Kidney glomerular epithelial cell (primary cell): ENCODE measurements at places on chromosomes 12 and 14.

GRCh38 chr12:94650143-94651056 lies at the start of gene TMCC3:
Gene TMCC3 (minus strand): TSS chr12:94650557. CDS start chr12:94650430, 127 bp downstream.
- DNase-seq: no peak

- DNase-seq: peak; percentile 41
These were observed 33.9 kb downstream of the BHLHE41 start for GRCh38 chr12:26090836-26091510.

GRCh38 chr14:92632546-92633273 lies 115.7 kb downstream of the LGMN start:
- DNase-seq: no peak

GRCh38 chr14:20657216-20658211 lies 16.0 kb upstream of the OR6S1 start:
- no peak for DNase-seq

DNA sequence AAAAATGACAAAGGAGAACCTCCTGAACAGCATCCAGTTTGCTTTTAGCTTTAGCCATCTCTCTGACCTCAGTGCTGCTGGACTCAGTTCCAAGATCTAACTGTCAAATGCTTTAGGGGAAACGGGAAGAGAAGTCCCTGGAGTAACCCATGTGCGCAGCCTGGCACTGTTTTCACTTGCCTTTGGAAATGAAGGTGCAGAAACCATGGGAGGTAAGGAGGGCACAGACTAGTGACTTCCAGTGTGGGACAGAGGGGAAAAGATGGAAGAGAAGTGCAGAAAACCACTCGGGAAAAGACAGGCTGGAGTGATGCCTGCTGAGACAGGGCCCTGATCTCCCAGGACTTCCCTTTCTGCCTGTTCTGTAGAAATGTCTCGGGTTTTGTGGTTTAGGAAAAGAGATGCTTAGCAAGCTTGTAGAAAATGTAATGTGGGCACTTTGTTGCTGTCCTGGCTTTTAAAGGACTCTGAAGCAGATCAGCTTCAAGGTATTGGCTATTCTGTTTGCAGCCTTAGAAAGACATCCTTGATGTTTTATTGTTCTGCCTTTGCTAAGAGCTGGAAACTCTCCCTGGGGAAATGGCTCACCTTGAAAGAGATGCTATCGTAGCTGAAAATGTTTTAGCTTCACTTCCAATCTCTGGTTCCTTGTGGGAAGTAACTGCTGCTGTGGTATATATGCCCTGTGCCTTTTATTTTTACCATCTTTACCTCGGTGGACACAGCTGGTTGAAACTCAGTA lies 124.6 kb upstream of the HIF1A start:
- no peak for DNase-seq

DNA sequence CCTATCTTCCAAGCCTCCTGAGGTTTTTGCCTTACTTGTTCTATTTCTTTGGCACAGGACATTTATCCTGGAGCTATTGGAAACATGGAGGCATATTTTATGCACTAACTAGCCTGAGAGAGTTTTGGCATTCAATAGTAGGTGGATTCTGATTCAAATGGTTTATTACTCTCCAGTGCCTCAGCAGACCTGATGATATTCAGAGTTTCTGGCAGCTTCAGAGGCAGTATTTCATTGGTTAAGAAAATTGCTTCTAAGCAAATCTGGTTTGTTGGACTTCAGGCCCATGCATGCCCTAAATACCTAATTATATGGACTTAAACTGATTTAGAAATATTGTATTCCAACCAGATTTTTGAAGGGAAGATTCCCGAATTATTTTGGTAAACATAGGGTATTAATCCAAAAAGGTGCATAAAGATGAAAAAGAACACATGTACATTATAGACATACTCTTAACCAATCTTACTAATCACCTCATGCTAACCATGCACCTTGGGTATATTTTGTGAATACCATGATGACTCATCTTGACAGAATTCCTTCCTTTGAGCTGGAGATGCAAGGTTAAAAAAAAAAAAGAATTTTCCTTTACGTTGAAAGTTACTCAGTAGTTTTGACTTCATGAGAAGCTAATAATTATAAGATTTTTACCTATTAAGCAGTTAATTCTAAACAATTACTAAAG lies 44.3 kb upstream of the KTN1 start:
- DNase-seq: no peak

GRCh38 chr12:25236626-25237025 lies 14.1 kb downstream of the KRAS start:
- DNase-seq: no peak

DNA sequence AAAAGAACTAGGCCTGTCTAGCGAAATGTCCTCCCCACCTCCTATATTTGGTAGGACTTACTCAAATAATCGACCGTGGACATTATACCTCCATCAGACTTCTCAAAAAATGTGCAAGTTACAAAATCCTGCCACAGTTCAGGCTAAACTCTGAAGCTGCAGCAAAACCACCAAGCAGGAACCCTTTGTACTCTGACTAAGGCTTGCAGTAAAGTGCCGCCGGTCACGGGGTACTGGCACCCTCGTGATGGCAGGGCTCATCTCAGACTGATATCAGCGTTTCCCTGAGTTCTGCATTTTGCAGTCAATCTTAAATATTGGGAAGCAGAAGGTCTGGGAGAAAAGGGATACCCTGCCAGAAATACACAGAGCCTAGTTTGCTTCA lies 17.1 kb downstream of the SLC11A2 start:
- DNase-seq: no peak

GRCh38 chr12:41970744-41971143 lies 173.9 kb downstream of the GXYLT1 start:
- no peak for DNase-seq

GRCh38 chr14:94024549-94024948 lies 1.6 kb upstream of the OTUB2 start:
- no peak for DNase-seq

GRCh38 chr14:99756796-99757195 lies 36.4 kb upstream of the EML1 start:
- no peak for DNase-seq

GRCh38 chr14:73757381-73757780 lies 43.2 kb upstream of the PNMA1 start:
- no peak for DNase-seq

GRCh38 chr12:57754411-57755193 lies at the start of gene MARCHF9:
Gene MARCHF9 (plus strand): TSS chr12:57755103. CDS start chr12:57755529, 426 bp downstream.
- peak; percentile 54 for DNase-seq

DNA sequence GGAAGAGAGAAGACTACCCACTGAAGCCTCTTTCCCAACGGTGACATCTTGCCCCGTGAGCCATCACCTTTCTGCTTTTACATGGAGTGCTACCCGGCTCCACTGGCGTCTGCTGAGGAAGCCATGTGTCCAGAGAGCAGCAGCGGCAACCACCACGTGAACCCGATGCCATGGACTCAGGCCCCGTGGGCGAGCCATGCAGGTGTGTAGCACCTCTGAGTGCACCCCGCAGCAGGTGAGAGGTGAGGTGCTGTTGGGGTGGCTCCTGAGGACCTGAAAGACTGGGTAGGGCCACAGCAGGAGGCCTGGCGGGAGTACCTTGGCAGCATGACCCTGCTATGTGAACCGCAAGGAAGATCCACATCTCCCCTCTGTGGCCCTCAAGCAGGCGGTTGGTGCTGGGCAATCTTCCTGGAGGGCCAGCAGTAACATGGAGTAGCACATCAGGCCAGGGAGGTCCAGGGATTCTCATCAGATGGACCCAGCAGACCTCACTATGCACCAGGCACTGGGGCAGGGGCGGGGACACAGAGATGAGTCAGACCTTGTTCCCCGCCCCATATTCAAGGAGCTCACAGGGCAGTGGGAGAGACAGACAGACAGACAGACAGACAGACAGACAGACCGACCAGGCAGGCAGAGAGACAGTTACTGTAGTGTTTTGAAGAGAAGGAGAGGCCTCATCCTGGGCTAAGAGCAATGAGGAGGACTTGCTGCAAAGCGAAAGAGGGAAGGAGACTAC lies 129.6 kb downstream of the PAPOLA start:
- no peak for DNase-seq

- no peak for DNase-seq
These were observed 35.8 kb upstream of the GALNT9 start for GRCh38 chr12:132365226-132365625.

DNA sequence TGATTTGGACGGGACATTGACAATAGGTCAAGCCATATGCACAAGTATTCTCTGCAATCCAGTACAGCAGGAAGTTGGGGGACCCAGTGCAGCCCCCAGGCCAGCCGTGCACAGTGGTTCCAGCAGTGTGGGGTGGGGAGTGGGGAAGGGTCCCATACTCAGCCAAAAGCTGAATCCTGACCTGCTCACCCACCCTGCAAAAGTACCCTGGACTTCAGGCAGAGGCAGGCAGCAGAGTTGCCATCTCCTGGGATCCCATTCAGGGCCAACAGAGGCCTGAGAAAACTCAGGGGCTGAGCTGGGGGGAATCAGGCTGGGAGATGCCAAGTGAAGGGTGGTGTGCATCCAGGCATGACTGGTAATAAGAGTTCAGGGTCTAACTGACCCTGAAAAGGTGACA lies 83.9 kb downstream of the ALG10 start:
- no peak for DNase-seq

DNA sequence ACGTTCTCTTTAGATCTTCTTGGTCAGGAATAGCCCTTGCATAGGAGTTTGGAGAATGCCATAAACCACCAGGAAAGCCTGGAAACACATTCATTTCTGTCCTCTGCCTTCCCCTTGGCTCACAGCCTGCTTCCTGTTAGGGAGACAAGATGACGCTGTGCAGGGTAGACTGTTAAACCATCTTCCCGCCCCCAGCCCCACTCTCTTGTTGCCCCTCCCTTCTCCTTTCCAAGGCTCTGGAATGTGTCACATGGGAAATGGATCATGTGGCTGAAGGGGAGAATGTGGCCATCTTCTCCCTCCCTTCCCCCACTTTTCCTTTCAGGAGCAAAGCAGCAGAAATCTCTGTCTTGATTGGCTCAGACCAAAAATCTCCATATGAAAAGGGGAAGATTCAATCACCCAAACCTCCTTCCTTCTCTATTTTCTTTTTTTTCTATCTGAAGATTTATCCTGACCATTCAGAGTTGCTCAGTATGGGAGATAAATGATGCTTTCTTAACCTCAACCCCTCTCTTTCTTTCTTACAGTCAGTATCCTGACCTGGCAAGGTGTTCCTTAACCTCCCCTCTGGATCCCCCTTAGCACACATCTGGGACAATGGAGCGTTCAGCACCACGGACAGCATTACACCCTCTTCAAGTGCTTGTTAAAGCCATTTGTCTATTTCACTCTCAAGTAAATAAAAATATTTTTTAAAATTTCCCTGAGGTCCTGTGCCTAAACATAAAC lies 11.4 kb downstream of the GPR19 start:
- DNase-seq: peak; percentile 8

- DNase-seq: peak; percentile 18
These were observed 15.7 kb downstream of the SMCO2 start for GRCh38 chr12:27462151-27462694.

- no peak for DNase-seq
These were observed 266.2 kb downstream of the KTN1 start for GRCh38 chr14:55845963-55846825.

GRCh38 chr12:132343294-132344004 lies 14.1 kb upstream of the GALNT9 start:
- DNase-seq: no peak

DNA sequence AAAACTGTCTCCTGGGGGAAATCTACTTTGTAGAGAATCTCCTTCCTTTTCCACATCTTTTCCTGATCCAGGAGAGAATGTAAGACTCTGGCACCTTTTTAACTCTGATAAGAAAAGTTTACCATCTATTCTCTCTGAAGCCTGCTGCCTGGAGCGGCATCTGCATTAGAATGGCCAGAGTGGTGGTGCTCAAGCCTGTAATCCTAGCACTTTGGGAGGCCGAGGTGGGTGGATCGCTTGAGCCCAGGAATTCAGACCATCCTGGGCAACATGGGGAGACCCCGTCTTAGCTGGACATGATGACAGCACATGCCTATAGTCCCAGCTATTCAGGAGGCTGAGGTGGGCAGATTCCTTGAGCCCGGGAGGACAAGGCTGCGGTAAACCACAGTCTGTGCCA lies 1.4 kb upstream of the CHFR start:
- no peak for DNase-seq

GRCh38 chr12:126966498-126966897 lies 1300.5 kb upstream of the TMEM132C start:
- no peak for DNase-seq

DNA sequence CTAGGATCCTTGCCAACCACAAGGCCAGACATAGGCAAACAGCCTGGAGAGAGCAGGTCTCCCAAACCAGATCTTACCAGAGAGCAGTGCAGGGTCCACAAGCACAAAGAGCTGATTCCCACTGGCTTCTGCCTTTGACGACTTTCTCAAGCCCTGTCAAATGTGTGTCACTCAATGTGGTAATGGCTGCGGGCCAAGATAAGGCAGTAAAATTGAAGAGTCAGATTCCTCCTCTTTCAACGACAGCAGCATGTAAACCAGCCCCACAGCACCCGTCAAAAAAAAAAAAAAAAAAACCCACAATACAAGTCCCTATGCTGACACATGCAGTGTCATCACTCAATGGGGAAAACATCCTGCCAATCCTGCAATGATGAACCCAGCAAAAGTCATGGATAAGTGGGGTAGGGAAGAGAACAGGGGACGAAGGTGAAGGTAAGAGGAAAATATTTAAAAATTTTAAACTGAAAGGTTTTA lies at the start of gene STON2:
STON2 (minus strand) TSS at position 123 of the 477 bp plus-strand sequence. CDS start 1,942 bp downstream, outside the sequence.
- no peak for DNase-seq

DNA sequence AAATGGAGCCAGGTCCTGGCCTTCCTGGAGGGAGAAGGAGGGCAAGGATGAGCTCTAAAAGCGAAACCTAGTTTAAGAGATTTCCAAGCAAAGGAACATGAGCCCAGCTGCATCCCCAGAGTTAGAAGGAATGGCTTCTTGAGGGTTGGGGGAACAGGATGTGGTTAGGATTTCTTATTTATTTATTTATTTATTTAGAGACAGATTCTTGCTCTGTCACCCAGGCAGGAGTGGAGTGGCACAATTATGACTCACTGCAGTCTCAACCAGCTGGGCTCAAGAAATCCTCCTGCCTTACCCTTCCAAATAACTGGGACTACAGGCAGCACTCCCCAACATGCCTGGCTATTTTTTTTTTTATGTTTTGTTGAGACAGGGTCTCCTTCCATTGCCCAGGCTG lies 25.3 kb upstream of the TMEM106C start:
- DNase-seq: no peak

GRCh38 chr12:107318806-107319532 lies 225.6 kb upstream of the CRY1 start:
- DNase-seq: no peak

GRCh38 chr12:28958553-28959195 lies 190.4 kb upstream of the FAR2 start:
- DNase-seq: no peak

DNA sequence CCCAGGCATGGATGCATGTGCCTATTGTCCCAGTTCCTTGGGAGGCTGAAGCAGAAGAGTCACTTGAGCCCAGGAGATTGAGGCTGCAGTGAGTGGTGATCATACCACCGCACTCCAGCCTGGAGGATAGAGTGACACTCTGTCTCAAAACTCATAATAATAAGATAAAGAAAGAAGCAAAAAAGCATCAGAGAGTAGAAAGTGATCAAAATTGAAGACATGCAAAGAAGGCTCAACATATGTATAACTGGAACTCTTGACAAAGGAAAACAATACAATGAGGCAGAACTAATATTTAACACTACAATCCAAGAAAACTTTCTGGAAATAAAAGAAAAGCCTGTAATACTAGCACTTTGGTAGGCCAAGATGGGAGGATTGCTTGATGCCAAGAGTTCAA lies 48.3 kb upstream of the COCH start:
- DNase-seq: no peak
